ENCODE measurements at places on chromosomes 12 and 14.

GRCh38 chr12:50918584-50919316, 33.6 kb upstream of the HIGD1C start:
- no peak for DNase-seq

DNA sequence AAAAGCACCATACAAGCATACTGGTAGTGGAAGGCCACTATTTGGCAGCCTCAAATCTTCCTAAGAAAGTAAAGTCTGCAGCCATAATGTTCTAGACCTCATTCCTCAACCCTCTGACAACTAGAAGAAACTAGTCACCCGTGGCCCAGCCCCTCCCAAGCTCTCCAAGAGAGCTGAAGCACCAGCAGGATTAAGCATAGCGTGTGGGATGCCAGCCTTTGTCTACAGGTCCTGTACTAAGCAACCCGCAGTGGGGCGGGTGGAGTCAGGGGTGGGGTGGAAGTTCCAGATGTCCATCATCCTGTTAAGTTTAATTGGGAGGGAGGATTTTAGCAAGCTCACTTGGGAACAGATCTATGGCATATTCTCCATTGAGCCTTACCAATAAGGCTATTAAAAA, 14.2 kb downstream of the SLC11A2 start:
- peak; percentile 23 for DNase-seq

DNA sequence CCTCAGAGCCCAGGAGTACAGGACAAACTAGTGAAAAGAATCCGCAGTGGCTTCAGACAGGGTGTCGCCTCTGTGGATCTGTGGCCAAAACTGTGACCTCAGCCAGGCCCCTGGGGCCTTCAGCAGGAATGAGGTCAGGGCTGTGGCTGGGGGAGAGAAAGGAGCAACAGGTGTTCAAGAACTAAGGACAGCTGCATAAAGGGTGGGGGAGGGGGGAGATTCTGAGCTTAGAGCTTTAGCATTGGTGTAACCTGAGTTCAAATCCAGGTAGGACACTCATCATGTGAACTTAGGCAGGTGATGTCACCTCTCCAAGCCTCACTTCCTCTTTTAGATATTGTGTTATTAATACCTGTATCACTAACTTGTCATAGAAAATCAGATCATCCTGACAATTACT, 40.9 kb upstream of the CORO1C start:
- peak; percentile 52 for DNase-seq

GRCh38 chr14:36817071-36817930, 155.6 kb downstream of the PAX9 start:
- DNase-seq: no peak

DNA sequence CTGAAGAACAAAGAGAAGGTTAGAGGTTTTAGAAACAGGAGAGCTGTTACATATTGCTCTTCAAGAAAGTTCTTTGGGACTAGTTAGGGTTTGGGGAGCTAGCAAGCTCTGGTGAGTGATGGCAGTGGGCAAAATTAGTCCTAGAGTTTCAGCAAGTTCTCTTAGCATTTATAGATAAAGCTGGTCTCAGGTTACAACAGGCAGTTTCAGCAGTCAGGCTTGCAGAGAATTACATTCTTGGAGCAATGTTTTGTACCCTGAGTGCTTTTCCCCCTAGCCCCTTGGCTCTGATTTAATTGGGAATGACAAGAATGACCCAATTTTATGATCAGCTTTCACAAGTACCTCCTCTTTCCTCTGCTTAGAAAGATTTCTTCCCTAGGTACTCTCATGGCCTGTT, 21.4 kb upstream of the EID3 start:
- no peak for DNase-seq

DNA sequence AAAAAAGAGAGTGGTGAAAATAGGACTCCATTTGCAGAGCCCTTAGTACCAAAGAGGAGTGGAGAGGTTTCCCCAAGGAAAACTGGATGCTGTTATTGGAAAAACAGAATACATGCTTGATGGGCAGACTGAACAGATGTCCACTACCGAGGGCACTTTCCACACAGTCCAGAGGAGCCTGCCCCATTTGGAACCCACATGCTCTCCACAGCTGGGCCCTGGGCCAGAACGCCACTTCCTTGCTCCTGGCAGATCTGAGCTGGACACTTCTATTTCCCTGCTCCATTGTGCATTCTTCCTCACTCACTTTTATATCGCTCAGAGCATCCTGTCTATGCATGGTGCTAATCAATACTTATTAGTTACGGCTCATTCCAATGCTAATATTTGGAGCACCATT, 249.9 kb downstream of the SLC15A4 start:
- peak; percentile 73 for DNase-seq

DNA sequence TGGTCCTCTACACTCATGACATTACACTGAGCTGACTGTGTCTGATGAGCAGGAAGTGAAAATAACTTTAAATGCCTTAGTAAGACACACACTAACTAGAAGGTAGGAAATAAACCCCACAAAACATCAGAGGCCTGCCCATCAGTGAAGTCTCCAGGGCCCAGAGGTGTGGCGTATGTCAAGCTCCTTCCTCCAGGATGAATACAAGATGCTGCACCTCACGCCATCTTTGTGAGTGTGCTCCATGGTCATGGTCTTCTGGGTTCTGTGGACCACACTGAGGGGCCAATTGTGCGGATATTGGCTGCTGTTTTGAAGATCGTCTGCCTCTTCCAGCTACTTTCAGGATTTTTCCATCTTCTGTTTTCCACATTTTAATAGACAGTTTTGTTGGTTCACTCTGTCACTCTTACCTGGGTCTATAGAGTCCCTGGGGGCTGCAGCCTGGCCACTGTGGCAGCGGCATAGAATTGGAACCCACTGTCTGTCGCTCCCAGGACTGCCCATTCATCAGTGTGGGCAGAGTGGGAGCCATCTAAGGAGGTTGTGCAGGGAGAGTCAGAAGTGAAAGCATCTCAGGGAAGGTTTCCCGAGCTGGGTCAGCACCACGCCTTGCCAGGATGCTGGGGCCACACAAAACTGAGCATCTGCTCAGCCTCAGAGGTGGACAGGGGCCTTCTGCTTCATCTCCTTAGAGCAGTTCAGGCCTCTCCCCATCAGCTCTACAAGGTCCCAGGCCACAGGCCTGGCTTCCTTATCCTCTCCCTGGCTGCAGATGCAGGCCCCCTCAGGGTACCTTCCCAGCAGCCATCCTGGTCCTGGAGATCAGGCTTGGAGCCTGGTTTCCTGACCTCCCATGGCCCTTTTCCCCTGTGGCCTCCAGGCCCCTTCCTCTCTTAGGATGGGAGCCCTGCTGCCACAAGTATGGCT, 57.5 kb upstream of the C14orf180 start:
- DNase-seq: no peak

DNA sequence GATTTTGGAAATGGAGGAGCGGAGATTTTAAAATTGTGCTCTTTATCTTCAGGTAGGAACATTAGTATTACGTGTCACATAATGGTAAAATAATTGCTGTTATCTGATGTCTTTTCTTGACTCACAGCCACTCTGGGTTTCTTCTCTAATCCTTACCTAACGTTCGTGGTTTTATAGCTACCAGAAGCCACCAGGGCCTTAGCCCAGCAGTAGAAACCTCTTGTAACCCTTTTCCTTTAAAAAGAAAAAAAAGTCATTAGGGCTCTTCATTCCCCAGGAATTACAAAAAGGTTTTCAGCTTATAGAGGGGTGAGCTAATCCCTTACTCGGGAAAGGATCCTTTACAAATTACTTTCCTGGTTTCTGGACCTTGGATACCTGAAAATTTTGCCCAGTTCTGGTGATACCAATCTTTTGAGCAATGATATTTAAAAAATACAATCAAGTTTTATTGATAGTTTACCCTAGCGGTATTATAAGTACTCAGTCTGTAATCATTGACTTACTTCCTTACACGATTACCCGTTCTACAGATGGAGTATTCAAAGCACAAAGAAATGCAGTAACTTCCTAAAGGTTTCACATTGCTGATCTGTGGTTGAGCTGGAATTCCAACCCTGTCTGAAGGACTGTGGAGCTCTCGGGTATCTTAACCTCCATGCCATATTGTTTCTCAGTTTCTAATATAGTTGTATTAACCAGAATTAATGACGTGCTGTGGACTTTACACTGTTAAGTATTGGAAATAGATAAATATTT, 1.6 kb downstream of the GABARAPL1 start:
- DNase-seq: no peak

GRCh38 chr12:26101763-26102162, 23.1 kb downstream of the BHLHE41 start:
- DNase-seq: no peak

GRCh38 chr14:50979941-50980850, 35.9 kb upstream of the PYGL start:
- DNase-seq: no peak

- no peak for DNase-seq
Observed at GRCh38 chr12:100254876-100255275, 12.0 kb downstream of the DEPDC4 start.

DNA sequence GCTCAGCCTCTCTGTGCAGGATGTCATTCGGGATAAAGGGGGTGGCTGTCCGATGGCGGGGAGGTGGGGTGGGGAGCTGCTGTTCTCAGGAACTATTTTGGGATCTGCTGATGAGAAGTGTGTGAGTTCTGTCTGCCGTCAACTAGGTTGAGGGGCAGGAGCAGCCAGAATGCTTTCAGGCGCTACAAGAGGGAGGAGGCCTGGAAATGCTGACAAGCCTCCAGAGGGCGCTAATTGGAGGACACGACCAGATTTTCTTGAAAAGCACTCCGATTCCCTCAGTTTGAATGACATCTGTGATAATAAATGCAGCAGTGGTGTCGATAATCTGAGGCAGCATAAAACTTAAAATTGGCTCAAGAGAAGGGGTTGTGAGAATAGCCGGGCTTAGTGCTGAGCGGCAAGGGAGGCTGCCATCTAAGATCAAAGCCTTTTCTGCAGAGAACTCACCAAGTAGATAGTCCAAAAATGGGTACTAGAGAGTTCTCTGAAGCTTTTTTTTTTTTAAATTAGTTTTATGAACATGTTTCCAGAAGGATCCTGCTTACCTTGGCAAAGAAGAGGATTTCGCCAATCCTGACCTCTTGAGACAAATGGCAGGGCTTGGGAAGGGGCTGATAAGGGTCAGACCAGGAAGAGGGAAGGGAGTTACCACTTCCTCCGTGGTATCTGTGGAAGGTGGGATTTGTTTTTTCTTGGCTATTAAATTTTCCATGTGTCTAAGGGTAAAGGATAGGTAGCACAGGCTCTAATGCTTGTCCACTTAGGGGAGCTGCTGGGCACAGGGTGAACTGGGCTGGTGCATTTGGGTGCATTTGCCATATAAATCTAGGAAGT, 94.4 kb downstream of the CRACR2A start:
- DNase-seq: peak; percentile 64

DNA sequence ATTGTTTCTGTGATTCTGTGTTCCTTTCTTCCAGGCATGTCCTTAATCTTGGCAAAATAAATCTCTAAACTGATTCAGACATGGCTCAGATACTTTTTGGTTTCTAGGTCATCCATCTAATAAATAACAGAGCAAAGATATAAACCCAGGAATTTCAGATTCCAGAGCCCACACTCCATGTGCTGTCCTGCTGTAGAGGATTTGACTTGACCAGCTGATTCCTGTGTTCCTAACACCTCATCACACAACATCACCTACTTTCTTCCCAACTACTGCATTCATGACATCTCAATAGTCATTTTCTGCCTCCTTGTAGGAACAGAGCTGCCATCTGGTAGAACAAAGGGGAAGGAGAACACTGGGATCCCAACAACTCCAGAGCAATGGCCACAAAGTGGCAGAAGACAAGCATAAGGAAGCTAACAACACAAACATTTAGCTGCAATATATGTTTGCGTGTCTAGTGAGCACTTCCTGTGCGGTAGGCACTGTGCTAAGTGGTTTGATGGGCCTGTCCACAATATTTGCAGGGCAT, 91.9 kb upstream of the OVCH1 start:
- no peak for DNase-seq

DNA sequence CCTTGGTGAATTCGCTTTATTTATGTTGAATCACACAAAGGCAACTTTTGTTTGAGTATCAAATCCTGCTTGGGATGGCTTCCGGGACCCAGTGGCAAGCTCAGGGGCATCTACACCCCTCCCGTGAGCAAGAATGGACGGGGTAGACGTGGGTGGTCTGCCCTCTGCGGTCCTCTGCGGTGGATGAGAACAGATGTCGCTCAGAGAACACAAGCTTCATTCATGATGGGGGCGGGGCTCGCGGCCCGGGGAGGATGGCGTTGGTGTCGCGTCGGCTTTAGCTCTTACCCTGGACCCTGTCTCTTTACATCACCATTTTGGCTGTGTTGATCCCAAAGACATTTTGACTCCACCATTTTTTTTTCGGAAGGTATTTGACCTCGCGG, 158.5 kb upstream of the RTL1 start:
- DNase-seq: peak; percentile 17

- no peak for DNase-seq
Observed at GRCh38 chr12:107126796-107127481, 33.6 kb upstream of the CRY1 start.

GRCh38 chr12:119692410-119692809, 24.5 kb downstream of the PRKAB1 start:
- DNase-seq: no peak

All from glutamatergic neuron (in vitro differentiated cells).